ENCODE measurements at places on chromosomes 3 and 15. TPM values are rescaled to one million over a fixed set of nuclear protein-coding genes. Genes with fewer than 3 reads are reported as not detected.

LMAN1L gene
- total RNA-seq, result 0.11 TPM

PCSK6 gene
- 5.5 TPM for total RNA-seq

MME gene
- total RNA-seq, result 86.5 TPM

CCR5 gene
- total RNA-seq, result not detected

KIF7 gene
- total RNA-seq, result 8.6 TPM

CELF6 gene
- 0.11 TPM for total RNA-seq

SUCLG2 gene
- total RNA-seq, result 37.7 TPM

GABRB3 gene
- total RNA-seq, result 3.5 TPM

FETUB gene
- total RNA-seq, result not detected

DNAH1 gene
- total RNA-seq, result 7.9 TPM

Measured in placental epithelial cell (primary cell).